ENCODE measurements at places on chromosomes 2 and 18. TPM values are rescaled to one million over a fixed set of nuclear protein-coding genes. Genes with fewer than 3 reads are reported as not detected.

Gene ERLEC1
- total RNA-seq: 95.2 TPM

Gene MFSD6
- total RNA-seq: 13.6 TPM

Gene IL36G
- not detected for total RNA-seq

Gene NPAS2
- 8.7 TPM for total RNA-seq

Gene TUBA4B
- not detected for total RNA-seq

Gene KCNE4
- total RNA-seq: 40.4 TPM

Gene PRKAG3
- under 0.01 TPM for total RNA-seq

Gene MARCHF7
- 102 TPM for total RNA-seq

Gene BCL11A
- 0.29 TPM for total RNA-seq

Gene EIF2AK3
- 24.2 TPM for total RNA-seq

Gene GCG
- total RNA-seq: not detected

Gene EMILIN2
- 5.0 TPM for total RNA-seq

Gene CACNB4
- total RNA-seq: 4.3 TPM

Gene VSNL1
- 0.36 TPM for total RNA-seq

Gene TRAPPC12
- 67.0 TPM for total RNA-seq

Gene TLX2
- under 0.01 TPM for total RNA-seq

Gene MC5R
- total RNA-seq: 0.36 TPM

Gene KLHL14
- total RNA-seq: not detected

Gene LRRC30
- not detected for total RNA-seq

Gene FLACC1
- total RNA-seq: 1.5 TPM

Gene MAPK4
- total RNA-seq: not detected

Gene TGFA
- total RNA-seq: not detected

Gene STPG4
- total RNA-seq: 0.72 TPM

Measured in osteoblast (primary cell).